ENCODE measurements at places on chromosomes 13 and 19.

GRCh38 chr19:13195678-13196077 is 45.5 kb downstream of the IER2 start:
- DNase-seq: peak; percentile 32

DNA sequence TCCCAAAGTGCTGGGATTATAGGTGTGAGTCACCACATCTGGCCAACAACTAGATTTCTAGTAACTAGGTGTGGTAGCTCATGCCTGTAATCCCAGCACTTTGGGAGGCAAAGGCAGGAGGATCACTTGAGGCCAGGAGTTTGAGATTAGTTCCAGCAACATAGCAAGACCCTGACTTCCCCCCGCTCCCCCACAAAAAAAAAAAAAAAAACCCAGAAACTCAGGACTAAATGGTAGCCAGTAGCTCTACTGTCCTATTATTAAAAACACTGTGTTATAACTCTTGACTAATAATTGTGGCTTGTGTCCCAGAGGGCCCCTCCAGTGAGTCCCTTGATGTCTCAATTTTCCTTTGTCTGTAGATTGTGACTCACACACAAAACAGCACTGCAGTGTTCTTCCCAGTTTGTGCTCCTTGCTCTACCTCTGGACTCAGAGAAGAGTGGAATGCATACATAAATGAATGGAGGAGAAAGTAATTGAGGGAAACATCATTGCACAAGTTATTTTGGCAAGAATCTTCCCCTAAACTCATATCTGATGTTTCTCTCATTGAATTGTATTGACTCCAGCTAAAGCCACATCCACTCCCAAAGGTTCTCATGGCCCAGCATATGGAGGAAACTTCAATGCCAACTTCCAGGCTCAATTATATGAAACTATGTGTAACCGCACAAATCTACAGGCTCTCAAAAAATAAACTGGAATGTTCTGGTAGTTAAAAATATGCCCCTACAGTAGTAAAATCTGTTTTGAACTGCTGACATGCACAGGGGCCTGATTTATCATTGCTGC is 8.8 kb downstream of the TPT1 start:
- no peak for DNase-seq

DNA sequence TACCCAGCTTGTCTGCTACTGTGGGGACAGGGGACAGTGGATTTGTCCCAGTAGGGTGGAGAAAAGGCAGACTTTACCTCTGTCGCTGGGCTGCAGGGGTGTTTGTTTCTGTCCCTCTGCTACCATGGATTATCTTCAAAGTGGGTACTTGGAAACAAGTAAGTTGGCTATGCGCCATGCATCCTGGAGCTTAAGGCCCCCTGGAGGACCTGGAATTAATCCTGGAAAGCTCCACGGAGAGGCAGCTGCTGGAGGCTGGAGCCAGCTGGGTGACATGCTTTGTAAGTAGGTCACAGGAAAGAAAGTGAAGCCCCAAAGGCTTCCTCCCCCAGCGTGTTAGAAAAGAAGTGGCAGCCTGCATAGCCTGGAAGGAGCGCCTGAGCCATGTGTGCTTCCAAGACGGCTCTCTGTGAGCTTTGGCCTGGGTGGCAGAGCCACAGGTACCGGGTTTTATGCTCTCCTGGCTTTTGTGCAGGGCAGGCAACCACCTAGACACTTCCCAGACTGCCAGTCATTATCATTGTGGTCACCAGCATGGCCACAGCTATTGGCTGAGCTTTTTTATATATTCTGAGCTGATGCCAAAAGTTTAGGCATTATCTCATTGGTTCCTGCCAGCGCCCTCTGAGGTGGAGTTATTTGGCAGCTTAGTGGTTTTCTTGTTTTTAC is 9.5 kb downstream of the B3GLCT start:
- no peak for DNase-seq

GRCh38 chr19:2038284-2039088 is 12.6 kb downstream of the MKNK2 start:
- DNase-seq: no peak

DNA sequence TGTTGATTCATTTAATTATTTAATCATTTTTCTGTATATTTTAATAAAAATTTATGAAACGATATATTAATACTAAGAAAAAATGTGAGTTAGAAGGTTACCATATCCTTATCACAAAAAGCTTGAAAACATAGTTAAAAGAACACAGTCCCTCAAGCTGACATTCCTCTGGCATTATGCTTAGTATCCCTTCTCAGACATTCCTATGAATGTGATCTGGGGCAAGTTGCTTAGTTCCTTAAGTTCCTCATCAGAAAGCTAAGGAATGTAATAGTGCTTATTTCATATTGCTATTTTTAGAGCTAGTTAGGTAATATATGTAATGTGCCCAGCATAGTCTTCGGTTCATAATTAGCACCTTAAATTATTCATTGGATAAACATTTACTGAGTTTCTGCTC is 122.8 kb downstream of the MTUS2 start:
- DNase-seq: no peak

DNA sequence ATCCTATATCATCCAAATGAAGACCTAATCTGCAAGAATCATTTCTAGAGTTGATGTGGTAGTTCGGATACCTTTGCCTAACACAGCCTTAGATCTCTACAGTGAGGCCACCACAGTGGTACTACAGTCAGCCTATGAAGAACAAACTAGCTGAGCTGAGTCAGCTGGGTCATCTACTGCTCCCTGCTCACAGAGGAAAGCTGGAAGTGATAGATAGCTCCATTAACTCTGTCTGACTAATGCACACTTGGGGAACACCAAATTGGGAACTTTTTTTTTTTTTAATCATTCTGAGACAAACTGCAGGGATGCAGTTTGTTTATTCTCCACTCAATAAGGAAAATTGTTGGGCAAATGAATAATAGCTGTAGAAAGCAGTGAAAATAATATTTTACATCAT is 1160.6 kb downstream of the PCDH9 start:
- no peak for DNase-seq

GRCh38 chr13:80888390-80888789 is 547.5 kb upstream of the SPRY2 start:
- no peak for DNase-seq

- DNase-seq: no peak
Measured at GRCh38 chr13:90533866-90534265, 813.6 kb upstream of the MIR17HG start.

GRCh38 chr19:28519218-28519779 is 693.7 kb downstream of the UQCRFS1 start:
- no peak for DNase-seq

- peak; percentile 19 for DNase-seq
Measured at GRCh38 chr13:112943309-112944125, 25.5 kb upstream of the MCF2L start.

DNA sequence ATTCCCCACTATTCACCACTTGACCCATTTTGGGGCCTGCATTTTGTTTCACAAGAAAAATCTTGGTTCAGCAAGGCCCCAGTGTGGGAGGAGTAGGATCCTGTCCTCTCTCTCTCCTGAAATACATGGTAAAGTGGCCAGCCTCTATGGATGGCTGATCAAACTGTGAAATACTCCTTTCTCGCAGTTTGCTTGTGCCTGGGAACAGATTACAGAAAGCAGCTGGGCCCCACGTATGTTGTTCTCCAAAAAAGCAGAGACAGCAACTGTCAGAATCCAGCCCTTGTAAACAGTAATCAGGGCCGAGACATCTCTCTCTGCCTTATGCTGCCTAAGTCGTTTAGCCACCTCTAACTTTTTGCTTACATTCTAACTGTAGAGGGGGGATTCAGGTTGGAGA is 61.0 kb upstream of the RAP2A start:
- no peak for DNase-seq

DNA sequence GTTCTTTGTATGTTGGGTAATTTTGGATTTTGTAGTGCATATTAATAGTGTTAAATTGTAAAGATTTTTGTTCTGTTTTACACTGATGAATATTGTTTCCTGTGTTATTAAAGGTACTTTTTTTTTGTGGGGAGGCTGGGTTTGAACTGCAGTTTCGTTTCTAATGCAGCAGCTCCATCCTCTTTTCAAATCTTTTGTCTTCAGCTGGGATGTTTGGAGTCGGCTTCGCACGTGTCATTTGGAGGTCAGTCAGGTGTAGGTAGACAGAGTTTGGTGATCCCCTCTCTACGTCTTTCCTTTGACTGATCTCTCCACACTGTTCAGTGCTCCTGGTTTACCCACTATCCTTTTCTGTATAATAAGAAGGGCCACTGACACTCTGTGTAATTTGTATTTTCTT is 30.3 kb downstream of the TDRD3 start:
- DNase-seq: no peak

DNA sequence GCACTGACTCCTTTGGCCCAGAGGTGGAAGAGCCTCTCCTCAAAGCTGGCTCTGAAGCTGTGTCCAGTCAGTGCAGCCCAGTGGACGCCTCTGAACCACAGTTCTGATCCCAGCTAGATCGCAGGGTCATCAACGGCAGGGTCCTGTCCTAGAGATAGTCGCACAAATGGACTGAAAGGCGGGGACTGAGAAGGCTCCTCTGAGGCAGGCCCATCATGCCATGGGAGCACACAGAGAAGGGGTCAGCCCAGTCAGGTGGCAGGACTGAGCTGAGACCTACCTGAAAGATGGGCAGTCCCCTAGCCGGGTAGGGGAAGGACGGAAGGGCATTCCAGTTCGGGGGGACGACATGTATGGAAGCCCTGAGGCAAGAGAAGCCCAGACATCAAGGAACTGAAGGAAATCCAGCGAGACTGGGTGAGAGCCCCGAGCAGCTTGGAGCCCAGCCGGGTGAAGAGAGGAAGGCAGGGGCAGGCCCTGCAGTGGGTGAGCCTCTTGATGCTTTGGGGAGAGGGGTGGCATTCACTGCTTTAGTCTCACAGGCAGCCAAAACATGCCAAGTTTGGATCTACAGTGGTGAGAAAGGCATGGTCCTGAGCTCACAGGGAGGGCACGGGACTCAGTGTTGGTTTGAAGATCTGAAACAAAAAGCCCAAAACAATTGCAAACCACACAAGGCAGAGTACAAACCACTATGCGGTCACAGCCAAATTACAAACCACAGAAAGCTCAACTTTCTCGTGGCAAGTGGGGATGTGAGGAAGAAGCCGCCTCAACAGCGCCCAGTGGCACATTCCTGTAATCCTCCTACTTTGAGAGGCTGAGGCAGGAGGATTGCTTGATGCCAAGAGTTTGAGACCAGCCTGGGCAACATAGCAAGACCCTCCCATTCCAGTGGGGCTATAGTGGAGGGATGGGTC is 10.0 kb downstream of the CALM3 start:
- no peak for DNase-seq

GRCh38 chr19:55256562-55257460 is 2.0 kb downstream of the PPP6R1 start:
- no peak for DNase-seq

DNA sequence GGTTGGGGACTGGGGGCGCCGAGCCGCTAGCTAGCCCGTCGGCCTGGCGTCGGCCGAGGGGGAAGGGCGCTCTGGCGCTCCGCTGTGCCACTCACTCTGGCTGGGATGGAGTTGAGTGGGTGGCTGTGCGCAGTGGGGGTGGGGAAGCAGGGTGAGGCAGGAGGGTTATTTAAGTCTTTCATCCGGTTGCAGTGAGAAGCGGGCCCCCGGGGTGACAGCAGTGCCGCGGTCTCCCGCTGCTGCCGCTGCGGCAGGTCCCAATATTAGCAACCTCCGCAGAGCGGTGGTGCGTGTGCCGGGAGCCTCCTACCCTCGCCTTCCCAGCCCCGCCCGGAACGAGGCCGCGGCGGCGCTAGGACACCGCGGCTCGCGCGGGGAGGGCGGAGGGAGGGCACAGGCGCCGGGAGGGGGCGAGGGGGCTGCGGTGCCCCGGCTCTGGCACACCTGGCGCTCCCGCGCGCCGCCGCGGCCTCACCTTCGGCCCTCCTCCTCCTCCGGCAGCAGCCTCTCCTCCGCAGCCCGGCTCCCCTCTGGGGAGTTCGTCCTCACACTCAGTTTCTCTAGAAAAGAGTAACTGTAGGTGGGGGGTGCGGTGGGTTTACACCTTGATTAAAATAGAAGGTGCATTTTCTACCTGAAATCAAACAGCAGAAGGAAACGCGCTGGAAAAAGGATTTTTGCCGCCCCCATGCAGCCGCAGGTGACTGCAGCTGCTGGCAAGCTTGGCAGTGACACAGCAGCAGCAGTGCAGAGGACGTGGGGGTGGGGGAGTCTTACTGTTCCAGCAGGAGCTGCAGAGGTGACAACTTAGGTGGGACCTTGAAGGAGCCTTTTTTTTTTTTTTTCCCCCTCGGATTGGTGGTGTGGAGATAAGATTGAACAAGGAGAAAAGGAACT is 4.5 kb downstream of the FGF9 start:
- DNase-seq: no peak

GRCh38 chr13:69585656-69586055 is 522.0 kb upstream of the ATXN8OS start:
- no peak for DNase-seq

- no peak for DNase-seq
Measured at GRCh38 chr13:27170516-27171243, 931 bp downstream of the USP12 start.

DNA sequence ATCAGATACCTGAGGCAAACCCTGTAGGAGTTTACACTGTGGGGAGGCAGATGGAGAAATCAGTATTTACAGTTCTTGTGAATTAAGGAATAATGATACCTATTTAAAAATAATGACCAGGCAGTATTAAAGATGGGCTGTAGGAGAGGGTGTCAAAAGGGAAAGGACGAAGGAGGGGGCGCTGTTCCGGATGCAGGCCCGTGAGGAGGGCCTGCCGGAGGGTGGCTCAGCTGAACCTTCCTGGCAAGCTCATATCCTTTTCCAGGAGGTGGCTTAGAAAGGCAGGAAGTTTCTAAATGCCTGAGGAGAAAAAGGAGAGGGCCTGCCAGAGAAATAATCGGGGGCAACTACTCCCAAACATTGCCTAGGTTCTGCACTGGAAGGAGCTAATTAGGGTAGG is 46.6 kb downstream of the MBNL2 start:
- DNase-seq: no peak

DNA sequence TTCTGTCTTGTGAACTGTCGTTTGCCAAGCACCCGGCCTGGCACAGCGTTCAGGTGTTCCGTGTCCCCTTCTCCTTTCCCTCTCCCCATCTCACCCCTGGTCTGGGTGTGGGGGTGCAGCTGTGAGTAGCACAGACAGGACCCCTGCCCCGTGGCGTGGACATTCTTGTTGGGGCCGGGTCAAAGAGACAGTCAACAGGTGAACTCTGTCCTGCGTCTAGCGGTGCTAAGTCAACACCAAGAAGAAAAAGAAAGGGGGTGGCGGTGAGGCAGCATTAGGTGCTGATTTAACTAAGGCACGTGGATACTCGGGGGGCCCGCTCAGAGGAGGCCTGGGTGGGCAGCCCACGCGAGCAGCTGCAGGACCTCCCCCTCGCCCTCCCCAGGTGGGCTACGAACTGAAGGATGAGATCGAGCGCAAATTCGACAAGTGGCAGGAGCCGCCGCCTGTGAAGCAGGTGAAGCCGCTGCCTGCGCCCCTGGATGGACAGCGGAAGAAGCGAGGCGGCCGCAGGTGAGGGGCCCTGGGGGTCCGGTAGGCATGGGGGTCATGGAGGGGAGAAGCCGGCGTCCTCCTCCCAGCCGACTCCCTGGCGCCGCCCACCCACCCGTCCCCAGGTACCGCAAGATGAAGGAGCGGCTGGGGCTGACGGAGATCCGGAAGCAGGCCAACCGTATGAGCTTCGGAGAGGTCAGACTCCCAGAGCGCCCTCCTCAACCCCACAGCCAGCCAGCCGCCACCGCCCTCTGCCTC is 9.7 kb upstream of the CNOT3 start:
- no peak for DNase-seq

GRCh38 chr13:53264751-53265385 is 236.3 kb downstream of the OLFM4 start:
- DNase-seq: no peak
